ENCODE measurements at places on chromosomes 2 and 18. TPM values are rescaled to one million over a fixed set of nuclear protein-coding genes. Genes with fewer than 3 reads are reported as not detected.

DNA sequence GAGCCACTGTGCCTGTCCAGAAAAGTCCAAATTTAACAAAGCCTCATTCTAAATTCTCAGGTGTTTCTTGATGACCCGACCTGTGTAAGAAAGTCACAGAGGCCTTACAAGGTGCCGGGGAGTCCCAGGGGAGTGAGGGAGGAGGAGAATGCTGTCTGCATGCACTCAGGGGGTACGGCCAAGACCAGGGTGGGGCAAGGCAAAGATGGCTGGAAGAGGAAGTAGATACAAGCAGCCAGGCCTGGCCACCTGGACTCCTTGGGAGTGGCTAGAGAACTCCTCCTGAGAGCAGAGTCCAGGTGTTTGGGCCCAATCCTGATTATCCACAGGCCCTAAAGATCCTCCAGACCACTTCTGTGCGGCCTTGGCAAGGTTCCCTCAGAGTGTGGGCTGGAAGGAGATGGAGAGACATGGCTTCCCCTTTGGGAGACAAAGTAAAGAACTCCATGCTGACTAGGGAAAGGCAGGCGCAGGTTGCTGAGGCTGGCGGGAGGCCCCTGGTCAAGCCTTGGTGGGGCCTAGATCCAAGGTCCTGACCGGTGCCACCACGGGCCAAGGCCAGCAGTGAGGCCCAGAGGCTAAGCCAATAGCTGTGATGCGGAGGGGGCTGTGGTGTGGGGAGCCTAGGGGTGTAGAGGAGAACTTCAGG lies 74.7 kb downstream of the COPS8 start:
- peak; percentile 11 for DNase-seq

- DNase-seq, result no peak
These were observed 498.2 kb downstream of the PTPRM start for GRCh38 chr18:8065284-8065683.

GRCh38 chr2:45214550-45214949 lies 205.3 kb upstream of the SIX2 start:
- no peak for DNase-seq

SCN3A gene
- 0.43 TPM for total RNA-seq

DNA sequence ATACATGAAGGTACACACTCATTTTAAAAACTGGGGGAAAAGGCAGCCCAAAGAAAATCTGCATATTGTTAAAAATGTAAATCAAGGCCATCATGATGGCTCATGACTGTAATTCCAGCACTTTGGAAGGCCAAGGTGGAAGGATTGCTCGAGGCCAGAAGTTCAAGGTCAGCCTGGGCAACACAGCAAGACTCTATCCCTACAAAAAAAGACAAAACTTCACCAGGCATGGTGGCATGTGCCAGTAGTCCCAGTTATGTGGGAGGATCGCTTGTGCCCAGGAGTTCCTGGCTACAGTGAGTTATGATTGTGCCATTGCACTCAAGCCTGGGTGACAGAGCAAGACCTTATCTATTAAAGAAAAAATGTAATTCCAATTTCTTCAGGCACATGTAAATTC lies 34.6 kb upstream of the TMEM247 start:
- DNase-seq, result no peak

SCN9A gene
- 14.4 TPM for total RNA-seq

GRCh38 chr2:140076164-140076563 lies 1296.0 kb upstream of the NXPH2 start:
- DNase-seq, result no peak

STK25 gene
- total RNA-seq, result 119 TPM

- DNase-seq, result no peak
These were observed 257.5 kb upstream of the FN1 start for GRCh38 chr2:215693193-215693998.

POLE4 gene
- 68.3 TPM for total RNA-seq

Measured in left colon (tissue), 2 donors.